ENCODE measurements at places on chromosomes 6 and 20.

DNA sequence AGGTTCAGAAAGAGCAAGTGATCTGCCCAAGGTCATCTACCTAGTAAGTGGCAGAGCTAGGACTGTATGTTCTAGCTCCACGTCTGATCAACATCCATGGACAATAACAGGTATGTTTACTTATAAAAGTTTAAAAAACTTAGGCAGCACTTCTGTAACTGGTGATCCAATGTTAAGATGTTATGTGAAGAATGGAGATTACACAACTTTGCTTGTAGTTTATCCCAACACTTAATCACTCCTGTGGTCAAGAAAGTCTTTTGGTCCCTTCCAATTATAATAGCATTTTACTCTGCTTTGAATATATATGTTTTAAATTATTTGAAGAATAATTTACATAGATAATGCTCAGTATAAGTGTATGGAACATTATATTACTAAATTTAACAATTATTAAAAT lies 4.8 kb downstream of the FBXO30 start:
- peak; percentile 51 for DNase-seq

DNA sequence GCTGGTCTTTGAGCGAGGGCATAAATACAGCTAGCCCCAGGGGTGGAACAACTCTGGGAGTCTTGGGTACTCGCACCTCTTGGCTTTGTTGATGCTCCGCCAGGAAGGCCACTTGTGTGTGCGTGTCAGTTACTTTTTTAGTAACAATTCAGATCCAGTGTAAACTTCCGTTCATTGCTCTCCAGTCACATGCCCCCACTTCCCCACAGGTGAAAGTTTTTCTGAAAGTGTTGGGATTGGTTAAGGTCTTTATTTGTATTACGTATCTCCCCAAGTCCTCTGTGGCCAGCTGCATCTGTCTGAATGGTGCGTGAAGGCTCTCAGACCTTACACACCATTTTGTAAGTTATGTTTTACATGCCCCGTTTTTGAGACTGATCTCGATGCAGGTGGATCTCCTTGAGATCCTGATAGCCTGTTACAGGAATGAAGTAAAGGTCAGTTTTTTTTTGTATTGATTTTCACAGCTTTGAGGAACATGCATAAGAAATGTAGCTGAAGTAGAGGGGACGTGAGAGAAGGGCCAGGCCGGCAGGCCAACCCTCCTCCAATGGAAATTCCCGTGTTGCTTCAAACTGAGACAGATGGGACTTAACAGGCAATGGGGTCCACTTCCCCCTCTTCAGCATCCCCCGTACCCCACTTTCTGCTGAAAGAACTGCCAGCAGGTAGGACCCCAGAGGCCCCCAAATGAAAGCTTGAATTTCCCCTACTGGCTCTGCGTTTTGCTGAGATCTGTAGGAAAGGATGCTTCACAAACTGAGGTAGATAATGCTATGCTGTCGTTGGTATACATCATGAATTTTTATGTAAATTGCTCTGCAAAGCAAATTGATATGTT lies 19.2 kb downstream of the IRF4 start:
- DNase-seq: no peak

DNA sequence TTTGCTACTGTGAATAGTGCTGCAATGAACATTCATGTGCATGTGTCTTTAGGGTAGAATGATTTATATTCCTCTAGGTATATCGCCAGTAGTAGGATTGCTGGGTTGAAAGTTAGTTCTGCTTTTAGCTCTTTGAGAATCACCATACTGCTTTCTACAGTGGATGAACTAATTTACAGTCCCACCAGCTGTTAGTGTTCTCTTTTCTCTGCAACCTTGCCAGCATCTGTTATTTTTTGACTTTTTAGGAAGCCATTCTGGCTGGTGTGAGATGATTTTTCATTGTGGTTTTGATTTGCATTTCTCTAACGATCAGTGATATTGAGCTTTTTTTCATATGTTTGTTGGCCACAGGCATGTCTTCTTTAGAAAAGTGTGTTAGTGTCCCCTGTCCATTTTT lies 40.0 kb downstream of the PLG start:
- no peak for DNase-seq

DNA sequence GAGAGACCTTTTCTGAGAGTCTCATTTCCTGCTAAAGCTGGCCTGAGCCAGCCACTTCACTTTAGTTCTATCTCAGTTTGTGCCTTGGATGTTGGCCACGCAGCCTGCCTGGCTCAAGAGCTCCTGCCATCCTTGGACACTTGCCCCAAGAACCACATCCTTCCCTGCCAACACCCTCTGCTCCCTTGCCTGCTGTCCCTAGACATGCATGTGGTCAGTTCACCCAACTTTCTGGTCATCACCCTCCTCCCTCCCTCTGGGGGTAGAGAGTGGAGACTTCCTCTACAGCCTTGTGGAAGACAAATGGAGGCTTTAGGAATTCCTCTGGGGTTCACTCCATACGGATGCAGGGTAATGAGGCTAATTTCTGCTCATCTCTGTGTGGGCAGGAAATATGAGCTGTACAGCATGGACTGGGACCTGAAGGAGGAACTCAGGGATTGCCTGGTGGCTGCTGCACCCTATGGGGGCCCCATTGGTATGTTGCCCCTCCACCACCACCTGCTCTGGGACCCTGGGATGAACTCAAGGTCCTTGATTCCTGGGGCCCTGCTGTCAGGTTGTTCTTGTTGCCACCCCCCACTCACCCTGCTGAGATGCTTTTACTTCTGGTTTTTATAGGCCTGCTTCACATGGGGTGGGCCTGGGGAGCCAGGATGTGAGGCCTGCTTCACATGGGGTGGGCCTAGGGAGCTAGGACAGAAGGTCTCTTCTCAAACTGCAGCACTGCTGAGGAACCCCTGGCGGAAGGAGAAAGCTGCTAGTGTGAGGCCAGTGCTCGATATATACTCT lies 13.8 kb upstream of the PTPRA start:
- DNase-seq: peak; percentile 92

DNA sequence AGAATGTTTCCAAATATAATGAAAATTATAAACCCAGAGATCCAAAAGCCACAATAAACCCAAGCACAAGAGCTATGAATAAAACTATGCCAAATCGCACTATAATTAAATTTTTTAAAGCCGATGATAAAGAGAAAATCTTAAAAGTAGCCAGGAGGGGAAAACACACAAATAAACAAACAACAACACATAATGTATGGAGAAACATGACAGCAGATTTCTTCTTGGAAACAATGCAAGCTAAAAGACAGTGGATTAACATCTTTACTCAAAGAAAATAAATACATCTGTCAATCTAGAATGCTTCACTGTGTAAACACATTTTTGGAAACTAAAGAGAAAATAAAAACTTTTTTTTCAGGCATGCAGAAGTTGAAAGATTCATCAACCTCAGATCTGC lies 80.3 kb upstream of the RNF24 start:
- DNase-seq: no peak

All from fibroblast of the aortic adventitia (primary cell).